ENCODE measurements at places on chromosomes 3 and 15.
A peak's percentile ranks its signal among the peaks of the same experiment; 100 is the strongest.

GRCh38 chr3:188584958-188585689, 431.2 kb downstream of the LPP start:
- no peak for DNase-seq

DNA sequence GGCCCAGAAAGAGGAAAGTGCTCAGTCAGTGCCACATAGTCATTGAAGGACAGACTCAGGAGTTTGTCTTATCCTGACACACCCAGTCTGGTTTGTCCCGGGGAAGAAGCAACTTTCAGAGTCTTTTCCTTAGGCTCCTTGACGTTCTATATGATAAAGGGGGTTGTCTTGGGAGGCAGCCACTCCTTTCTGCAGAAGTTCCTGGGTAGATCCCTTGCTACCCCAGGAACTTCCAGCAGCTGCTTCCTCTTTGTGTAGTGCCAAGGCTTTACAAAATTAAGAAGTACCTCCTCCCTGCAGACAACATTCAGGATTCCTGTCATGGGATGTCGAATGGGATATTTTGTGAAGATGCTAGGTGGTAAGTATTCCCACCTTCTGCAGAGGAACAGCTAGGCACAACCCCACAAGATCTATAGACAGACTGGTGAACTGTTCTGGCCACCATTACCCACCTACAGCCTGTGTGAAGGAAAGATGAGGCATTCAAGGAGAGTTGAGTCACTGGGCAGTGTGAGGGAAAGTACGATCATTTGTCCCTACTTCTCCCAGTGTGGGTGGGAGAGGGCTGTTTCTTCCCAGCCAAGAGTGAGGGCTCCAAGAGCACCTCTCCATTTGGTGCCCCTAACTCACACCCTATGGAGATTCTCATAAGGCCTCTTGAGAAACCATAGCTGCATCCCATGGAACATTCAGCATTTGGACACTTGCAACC, 11.3 kb downstream of the TMEM266 start:
- DNase-seq, result no peak

DNA sequence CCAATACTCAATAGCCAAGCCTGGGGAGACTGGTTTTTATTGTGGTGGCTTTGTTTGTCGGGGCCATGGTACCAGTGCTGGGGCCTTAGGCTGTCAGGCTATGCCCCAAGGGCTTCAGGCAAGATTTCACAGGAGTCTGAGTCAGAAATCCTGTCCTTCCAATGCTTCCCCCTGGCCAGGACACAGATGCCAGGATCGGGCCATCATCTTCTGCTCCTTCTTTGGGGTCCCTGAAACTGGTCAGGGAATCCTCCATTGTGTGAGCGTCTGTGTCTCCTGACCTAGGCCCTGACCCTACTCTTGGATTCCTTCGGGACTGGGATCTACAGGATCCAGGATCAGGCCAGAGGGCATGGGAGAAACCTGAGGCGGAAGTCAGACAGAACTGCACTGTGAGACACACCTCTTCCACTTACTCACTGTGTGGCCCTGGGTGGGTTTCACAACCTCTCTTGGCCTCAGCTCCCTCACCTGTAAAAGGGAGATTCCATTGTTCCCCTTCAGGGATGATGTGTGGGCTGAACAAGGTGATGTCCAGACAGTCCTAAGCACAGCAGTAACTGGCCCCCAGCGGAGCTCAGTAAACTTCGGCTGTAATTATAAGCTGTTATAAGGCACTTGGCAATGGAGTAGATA, 292.7 kb downstream of the UACA start:
- no peak for DNase-seq

DNA sequence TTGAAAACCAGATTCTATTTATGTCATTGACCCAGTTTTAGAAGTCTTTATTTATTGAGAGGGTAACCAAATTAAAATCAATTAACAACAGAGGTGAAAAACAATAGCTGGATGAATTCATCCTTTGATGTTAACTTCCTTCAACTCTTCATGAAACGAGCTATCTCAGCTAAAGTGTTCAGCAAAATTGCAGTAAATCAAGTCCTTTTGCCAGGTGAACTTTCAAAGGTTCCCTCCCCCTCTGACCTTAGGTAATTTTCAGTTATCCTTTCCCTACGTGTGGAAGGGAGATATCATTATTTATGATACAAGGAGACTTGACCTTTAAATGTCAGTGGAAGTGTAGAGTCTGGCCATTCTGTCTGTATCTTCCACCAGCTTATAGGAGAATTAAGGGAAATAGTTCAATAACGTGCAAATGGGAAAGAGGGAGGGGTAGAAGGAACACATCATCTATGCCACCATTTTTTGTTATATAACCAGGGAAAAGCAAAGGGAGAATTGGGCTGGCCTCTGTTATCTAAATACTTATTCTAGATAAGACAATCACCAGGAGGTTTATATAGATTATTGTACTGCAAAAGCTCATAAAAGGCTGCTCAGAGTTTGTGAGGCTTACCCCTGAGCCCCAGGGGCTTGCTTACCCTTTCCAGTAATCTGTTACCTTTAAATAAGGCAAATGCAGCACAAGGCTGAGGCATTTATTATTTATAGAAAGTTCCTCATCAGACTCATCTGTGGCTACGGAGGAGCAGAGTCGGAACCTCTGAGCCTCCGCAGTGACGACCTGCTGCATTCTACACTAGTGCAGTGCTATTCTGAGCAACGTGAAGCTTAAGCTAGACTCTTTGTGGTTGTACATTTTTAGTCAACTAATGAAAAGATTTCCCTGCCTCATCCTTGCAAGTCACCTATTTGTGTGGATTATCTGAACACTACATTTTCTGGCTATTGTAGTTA, 97.7 kb upstream of the ZBED2 start:
- no peak for DNase-seq

GRCh38 chr15:100999369-100999768, 80.2 kb downstream of the LRRK1 start:
- DNase-seq, result no peak

DNA sequence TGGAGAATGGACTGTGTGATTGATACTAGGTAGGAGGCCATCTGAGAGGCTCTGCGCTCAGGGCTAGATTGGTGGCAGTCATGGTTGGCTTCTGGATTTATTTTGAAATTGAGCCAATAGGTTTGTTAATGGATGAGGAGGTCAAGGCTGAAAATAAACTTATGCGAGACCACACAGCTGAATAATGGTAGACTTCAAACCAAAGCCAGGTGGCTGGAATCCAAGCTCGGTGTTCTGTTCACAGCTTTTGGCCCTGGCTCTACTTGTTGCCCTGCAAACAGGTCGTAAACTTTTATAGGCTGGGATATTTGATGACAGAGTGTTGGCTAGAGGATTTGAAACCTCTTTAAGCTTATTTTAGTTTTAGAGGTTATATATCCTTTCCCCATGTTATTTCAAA, 160.4 kb downstream of the CHL1 start:
- no peak for DNase-seq

- peak; percentile 26 for DNase-seq
Measured at GRCh38 chr3:27533718-27534573, 49.8 kb upstream of the SLC4A7 start.

DNA sequence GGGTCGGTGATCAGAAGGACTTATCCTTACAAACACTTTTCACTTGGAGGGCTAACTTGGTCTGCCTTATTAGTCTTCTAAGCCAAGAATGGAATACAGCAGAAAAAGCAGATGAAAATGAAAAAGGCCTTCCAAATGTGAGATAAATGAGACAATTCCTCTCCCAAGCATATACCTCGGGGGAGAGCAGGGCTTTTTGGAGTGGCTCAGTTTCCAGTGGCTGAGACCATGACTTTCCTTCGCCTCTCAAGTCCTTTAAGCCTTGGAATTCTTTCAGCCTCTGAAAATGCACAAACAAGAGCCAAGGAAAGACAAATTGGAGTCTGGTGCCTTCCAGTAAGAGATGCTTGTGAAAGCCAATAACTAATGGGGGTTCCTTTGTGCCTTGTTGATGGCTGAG, 130.9 kb downstream of the DTWD1 start:
- no peak for DNase-seq

Data from stimulated activated effector memory CD8-positive, alpha-beta T cell treated with anti-CD3 and anti-CD28 coated beads, Interleukin-12 subunit alpha, Interleukin-12 subunit beta, amount 100 ng/mL, for 72 hours (primary cell).